ENCODE measurements at places on chromosomes 7 and 10. TPM values are rescaled to one million over a fixed set of nuclear protein-coding genes. Genes with fewer than 3 reads are reported as not detected.

Gene HOXA7
- total RNA-seq, result 0.77 TPM

Gene IL2RA
- total RNA-seq, result not detected

Gene INHBA
- total RNA-seq, result 18.2 TPM

Gene RPEL1
- total RNA-seq, result under 0.01 TPM

Gene ANKRD1
- 1.00 TPM for total RNA-seq

Gene PAX2
- not detected for total RNA-seq

Gene SUN3
- not detected for total RNA-seq

Gene SLC26A3
- not detected for total RNA-seq

Gene MSMB
- not detected for total RNA-seq

Gene FKBP9
- 215 TPM for total RNA-seq

Gene CFAP43
- total RNA-seq, result 0.11 TPM

Gene PRF1
- total RNA-seq, result not detected

Gene PROSER2
- 0.44 TPM for total RNA-seq

Gene LIPN
- total RNA-seq, result not detected

Gene FAM25C
- not detected for total RNA-seq

Gene SLC13A1
- not detected for total RNA-seq

Gene PPP3CB
- total RNA-seq, result 34.9 TPM

Gene IGF2BP3
- 3.5 TPM for total RNA-seq

Gene OR9A2
- total RNA-seq, result not detected

Gene CPA2
- total RNA-seq, result not detected

Gene ODAD2
- 3.5 TPM for total RNA-seq

Gene RARRES2
- total RNA-seq, result 3.3 TPM

Gene PDK4
- total RNA-seq, result 0.12 TPM

Gene MMRN2
- 14.9 TPM for total RNA-seq

Gene FEZF1
- total RNA-seq, result not detected

Gene ZNF438
- 2.3 TPM for total RNA-seq

Gene SBDS
- 94.7 TPM for total RNA-seq

Gene HECW1
- 0.62 TPM for total RNA-seq

Gene PILRA
- 0.12 TPM for total RNA-seq

Gene TNRC18
- 42.1 TPM for total RNA-seq

Gene ANKRD7
- total RNA-seq, result 1.9 TPM

Data from uterine smooth muscle cell (primary cell).